ENCODE measurements at places on chromosomes 12 and 14.

DNA sequence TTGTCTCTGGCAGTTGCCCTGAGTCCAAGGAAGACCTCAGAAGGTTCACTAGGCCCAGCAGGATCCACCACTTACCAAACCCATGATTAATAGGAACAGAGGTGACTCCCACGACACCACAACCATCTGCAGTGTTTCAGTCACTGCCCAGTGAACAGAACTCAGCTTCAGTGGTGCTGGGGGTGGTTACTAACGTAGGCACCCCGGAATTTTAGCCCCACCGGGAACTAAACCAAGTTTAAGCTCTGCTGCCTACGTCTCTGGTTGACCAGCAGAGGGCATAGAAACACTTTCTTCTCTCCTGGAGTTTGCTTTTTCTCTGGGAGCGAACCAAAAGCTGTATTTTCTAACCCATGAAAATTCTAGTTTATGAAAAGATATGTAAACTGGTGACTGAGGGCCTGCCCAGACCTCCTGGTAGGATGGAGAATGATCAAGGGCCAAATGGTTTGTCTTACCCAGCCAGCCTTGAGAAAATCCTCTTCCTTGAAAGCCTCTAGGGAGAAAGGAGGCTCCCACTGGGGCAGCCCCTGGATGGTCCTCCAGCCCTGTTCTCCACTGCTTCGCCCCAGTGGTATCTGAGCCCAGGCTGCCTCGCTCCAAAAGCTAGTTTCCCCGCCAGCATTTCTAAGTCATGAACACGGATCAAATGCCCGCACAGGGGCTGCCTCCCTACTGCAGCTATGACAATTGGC, 379.8 kb downstream of the DPF3 start:
- DNase-seq: peak; percentile 22

- DNase-seq: peak; percentile 86
These were observed 21.8 kb upstream of the KRT78 start for GRCh38 chr12:52870361-52871290.

DNA sequence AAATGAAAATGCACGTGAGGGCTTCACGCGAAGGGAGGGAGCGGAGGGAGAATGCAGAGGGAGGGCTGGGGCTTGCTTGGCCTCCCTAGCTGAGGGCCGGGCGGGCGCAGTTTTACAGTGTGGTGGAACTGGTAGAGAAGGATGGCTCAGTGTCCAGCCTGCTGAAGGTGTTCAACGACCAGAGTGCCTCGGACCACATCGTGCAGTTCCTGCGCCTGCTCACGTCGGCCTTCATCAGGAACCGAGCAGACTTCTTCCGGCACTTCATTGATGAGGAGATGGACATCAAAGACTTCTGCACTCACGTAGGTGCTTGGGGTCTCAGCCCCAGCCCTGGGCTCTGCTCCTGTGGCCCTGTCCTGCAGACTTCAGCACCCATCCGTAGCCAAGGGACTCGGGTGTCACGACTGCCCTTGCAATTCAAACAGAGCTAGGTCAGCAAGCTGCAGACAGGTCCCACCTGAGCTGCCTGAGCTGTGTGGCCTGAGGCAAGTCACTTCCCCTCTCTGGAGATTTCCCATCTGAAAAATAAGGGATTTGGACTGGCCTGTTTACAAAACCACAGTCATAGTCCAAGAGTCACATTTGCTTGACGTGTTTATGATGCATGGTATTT, 18.4 kb downstream of the OTUB2 start:
- no peak for DNase-seq

GRCh38 chr12:46358791-46359666, 13.5 kb downstream of the SLC38A2 start:
- DNase-seq: no peak

- no peak for DNase-seq
These were observed 315.7 kb downstream of the TMEM132D start for GRCh38 chr12:129588142-129588541.

Data from glutamatergic neuron (in vitro differentiated cells).